RWPE2 (cell line): ENCODE measurements at places on chromosomes 6 and 20.

DNA sequence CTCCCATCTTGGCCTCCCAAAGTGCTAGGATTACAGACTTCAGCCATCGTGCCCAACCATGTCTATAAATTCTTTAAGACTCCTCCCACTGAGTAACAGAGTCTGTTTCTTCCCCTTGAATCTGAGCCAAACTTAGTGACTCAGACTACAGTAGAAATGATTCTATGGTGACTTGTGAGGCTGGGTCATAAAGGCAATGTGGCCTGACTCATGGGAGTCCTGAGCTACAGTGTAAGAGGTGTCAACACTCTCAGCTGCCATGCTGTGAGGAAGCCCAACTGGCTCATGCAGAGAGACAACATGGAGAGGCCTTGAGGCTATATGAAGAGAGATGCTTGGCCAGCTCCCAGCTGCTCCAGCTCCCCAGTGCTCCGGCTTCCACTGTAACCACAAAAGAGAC lies 5.2 kb upstream of the NRSN2 start:
- peak; percentile 83 for DNase-seq

- DNase-seq, result no peak
Observed at GRCh38 chr20:49791165-49791564, 21.5 kb upstream of the SLC9A8 start.

GRCh38 chr20:9503526-9504245 lies 10.7 kb upstream of the LAMP5 start:
- DNase-seq, result no peak

DNA sequence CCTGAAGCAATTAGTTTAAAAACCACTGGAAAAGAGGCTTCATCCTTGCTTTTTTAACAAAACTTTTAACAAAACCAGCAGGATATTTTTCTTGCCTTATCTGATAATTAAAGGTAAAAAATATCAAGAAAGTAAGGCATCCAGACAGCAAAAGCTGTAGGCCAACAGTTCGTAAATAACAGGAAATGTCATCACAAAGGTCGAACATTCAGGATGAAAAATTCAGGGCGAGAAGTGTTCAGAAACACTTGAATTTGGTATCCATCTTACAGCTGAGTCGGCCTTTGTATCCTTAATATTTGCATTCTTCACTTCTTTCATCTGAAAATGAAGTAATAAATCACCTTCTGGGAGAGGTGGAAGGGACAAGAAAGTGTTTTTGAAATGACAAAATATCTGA lies 8.2 kb upstream of the FILIP1 start:
- no peak for DNase-seq

- DNase-seq, result no peak
Observed at GRCh38 chr6:41824571-41825569, 37.4 kb downstream of the TOMM6 start.

DNA sequence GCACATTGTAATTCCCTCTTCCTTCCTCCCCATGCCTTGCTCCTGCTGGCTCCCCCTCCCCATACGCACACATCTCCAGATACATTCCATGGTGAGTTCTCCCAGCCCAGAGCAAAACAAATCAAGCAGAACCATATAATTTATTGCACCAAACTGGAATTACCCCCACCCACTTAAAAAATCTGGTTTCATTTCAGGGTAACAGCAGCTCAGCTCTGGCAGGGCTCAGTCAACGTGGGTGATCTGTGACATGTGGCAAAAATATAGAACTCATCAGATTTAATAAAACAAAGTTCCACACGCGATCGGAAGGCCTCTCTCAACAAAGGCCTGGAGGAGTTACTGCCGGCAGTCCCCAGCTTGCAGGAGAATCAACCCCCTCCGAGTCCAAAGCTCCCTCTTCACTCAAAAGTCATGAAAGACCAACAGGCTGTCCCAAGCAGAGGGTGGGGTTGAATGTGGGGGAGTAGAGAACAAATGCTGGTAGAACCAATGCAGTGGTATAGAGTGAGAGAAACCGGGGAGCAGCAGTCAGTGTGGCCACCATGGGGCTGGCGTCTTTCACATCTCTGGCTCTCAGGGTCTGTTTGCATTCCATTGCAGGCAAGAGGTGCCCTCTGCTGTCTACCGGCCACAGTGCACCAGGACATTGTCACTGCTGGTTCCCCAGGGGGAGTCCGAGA lies 323.3 kb upstream of the NT5E start:
- DNase-seq, result no peak

- no peak for DNase-seq
Observed at GRCh38 chr20:16719421-16719820, 10.4 kb upstream of the SNRPB2 start.

DNA sequence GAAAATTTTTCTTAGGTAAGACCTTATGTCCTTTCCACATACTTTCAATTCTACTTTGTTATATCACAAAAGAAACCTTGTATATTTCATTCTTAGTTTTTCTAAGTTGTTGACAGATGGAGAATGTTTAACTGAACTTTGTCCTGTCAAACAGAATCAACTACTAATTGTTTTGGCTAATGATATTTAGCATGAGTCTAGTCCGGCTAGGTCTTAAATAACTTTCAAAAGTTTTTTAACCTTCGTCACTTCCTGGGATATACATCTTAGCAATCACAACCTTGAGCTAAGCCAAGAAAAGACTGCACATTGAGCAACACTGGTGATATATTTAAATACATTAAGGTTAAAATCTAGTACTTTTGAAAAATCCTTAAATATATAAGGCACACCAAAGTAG lies 62.9 kb upstream of the RUNX2 start:
- DNase-seq, result no peak

- DNase-seq, result no peak
Observed at GRCh38 chr20:34618676-34619075, 58.2 kb downstream of the PIGU start.

DNA sequence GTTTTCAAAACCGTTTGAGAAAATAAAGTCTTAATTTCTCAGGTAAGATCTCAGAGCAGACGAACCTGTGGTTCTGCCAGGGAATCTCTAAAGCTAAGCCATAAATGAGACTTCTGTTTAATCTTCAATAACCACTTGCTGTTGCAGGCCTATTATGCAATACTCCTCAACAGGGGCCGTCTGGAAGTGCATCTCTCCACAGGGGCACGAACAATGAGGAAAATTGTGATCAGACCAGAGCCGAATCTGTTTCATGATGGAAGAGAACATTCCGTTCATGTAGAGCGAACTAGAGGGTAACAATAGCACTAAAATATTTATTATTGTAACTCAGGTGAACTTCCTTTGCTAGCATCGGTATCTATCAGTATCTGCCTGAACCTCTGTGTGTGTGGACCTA lies 223.7 kb downstream of the ARHGAP18 start:
- DNase-seq, result no peak

DNA sequence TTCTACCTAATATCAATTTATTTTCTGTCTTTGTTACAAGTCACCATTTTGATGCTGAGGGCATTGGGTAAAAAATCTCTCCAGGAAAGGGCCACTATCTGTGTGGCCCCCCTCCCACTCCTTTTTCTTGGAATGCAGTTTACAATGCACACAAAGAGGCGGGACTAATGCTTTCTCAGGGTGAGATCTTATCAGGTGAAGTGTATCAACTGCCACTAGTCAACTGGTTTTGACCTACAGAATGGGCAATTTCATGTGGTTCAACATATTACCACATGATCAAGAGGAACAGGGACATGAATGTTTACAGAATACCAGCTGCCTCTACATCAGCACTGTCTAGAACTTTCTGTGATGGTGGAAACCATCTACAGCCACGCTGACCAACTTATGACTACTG lies 3.7 kb downstream of the RRBP1 start:
- DNase-seq, result no peak

DNA sequence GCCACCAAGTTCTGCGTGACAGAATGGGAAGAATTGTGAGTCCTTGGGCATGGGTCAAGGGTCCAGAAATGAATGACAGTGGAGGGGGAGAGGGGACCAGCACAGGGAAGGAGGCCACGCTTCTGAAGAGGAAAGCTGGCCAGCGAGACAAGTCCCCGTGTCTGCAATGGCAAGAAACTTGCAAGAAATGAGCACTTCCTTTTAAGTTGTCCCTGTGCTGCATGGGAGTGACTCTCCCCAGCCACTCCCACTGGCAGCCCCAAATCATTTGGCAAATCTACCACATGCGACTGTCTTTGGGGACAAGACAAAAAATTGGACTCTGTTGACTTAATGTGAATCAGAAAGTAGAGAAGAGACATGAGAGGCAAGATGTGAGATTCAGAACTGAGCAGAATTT lies 242.2 kb upstream of the RREB1 start:
- DNase-seq, result no peak

- no peak for DNase-seq
Observed at GRCh38 chr6:156938143-156938542, 161.0 kb downstream of the ARID1B start.

GRCh38 chr6:20302702-20303251 lies 90.5 kb upstream of the MBOAT1 start:
- no peak for DNase-seq

DNA sequence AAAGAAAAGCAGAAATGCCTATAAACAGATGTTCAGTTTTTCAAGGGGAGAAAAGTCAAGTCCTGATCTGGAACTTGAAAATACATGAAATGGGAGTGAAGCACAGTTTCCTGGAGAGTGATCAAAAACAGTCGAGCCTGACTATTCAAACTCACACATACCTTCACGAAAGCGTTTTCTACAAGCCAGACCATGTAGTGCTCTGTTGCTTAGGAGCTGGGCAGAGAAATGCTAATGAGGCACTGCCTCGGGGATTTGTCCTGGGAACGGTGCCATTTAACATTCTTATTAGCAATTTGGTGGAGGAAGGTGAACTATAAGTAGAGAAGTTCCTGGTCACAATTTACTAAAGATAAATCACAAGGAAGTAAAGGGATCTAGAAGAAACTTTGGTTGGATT lies 5.9 kb downstream of the NHSL1 start:
- DNase-seq, result no peak

- DNase-seq, result no peak
Observed at GRCh38 chr6:44030812-44031454, 96.3 kb downstream of the MRPL14 start.

- DNase-seq, result no peak
Observed at GRCh38 chr6:137863091-137863797, 3.8 kb upstream of the TNFAIP3 start.

GRCh38 chr6:41538556-41539182 lies 7.5 kb upstream of the FOXP4 start:
- DNase-seq, result no peak

GRCh38 chr20:31484001-31484400 lies 8.9 kb downstream of the REM1 start:
- DNase-seq, result no peak

- no peak for DNase-seq
Observed at GRCh38 chr20:2713285-2713684, 20.7 kb downstream of the EBF4 start.

- DNase-seq, result no peak
Observed at GRCh38 chr20:14959506-14960475, 622.4 kb upstream of the FLRT3 start.

- DNase-seq, result no peak
Observed at GRCh38 chr6:144909753-144910285, 624.7 kb downstream of the UTRN start.

GRCh38 chr6:43628393-43629103 lies 516 bp downstream of the GTPBP2 start:
- peak; percentile 66 for DNase-seq

DNA sequence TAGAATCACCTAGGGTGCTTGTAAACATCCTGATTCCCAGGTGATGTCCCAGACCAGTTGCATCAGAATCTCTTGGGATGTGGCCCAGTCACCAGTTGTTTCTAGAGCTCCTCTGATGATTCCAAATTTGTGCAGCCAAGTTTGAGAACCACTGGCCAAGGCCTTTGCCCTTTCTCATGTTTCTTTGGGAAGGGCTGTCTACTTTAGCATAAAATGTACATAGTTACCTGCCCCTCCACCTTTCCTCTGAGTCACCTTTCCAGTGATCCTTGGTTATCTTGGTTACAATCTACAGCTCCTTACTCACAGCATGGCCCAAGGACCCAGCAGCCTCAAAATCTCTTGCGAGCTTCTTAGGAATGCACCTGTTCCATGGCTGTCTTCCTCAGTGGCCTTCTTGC lies 266.4 kb upstream of the PRND start:
- DNase-seq, result no peak
